ENCODE measurements at places on chromosomes 6 and 20. TPM values are rescaled to one million over a fixed set of nuclear protein-coding genes. Genes with fewer than 3 reads are reported as not detected.

- H3K4me1 ChIP-seq, result peaks cover 34% of the 10 kb centered on the region
- H3K36me3 ChIP-seq, result peaks cover 20% of the 10 kb centered on the region
- no peak for DNase-seq
- no peak overlapping the region for H3K4me3 ChIP-seq
These were observed 62.8 kb downstream of the SYNJ2 start for GRCh38 chr6:158044525-158044888.

DNA sequence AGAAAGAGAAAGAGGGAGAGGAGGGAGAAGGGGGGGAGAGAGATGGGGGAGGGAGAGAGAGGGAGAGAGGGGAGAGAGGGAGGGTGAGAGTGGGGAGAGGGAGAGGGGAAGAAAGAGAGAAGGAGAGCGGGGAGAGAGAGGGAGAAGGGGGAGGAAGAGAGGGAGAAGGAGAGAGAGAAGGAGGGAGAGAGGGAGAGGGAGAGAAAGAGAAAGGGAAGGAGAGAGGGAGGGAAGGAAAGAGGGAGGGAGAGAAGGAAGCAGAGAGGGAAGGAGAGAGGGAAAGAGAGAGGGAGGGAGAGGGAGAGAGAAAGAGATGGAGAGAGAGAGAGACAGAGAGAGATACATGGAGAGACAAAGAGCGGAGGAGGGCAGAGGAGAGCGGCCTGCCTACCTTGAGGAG lies 23.8 kb downstream of the GATA5 start:
- DNase-seq, result no peak
- no peak overlapping the region for H3K4me3 ChIP-seq
- H3K4me1 ChIP-seq, result peaks cover 13% of the 10 kb centered on the region
- H3K36me3 ChIP-seq, result no peaks in the 10 kb centered on the region
- no peak overlapping the region for H3K27ac ChIP-seq
- H3K27me3 ChIP-seq, result peaks cover 6% of the 10 kb centered on the region

DNA sequence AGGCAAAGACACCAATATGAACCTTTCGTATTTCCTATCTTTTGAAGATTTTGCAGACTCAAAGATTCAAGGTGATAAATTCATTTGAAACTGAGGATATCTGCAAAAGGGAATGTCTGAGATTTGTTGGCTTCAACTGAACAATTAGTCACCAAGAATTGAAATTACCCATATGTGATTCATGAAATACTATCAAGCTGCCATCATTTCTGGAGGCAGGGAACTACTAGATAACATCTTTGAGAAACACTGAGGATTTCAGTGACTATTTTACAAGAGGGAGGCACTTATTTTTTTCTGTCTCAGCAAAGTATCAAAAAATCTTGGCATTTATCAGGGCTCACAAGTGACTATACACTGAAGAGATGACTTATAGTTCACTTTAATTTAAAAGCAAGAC lies 39.8 kb upstream of the MMS22L start:
- no peak overlapping the region for H3K4me3 ChIP-seq
- no peaks in the 10 kb centered on the region for H3K36me3 ChIP-seq
- H3K4me1 ChIP-seq, result no peaks in the 10 kb centered on the region
- H3K27ac ChIP-seq, result no peak overlapping the region

- DNase-seq, result no peak
- H3K4me3 ChIP-seq, result peak overlapping the region; percentile 68
- peaks cover 8% of the 10 kb centered on the region for H3K36me3 ChIP-seq
- H3K27ac ChIP-seq, result no peak overlapping the region
These were observed 54.6 kb upstream of the POLR1H start for GRCh38 chr6:30006170-30007131.

WFDC6 gene
- total RNA-seq, result not detected

GRCh38 chr6:111270121-111270520 lies 182.8 kb downstream of the SLC16A10 start:
- H3K4me3 ChIP-seq, result no peak overlapping the region
- H3K27me3 ChIP-seq, result no peaks in the 10 kb centered on the region
- peaks cover 61% of the 10 kb centered on the region for H3K36me3 ChIP-seq
- no peak for DNase-seq

ARFGEF3 gene
- total RNA-seq, result 24.0 TPM

DNA sequence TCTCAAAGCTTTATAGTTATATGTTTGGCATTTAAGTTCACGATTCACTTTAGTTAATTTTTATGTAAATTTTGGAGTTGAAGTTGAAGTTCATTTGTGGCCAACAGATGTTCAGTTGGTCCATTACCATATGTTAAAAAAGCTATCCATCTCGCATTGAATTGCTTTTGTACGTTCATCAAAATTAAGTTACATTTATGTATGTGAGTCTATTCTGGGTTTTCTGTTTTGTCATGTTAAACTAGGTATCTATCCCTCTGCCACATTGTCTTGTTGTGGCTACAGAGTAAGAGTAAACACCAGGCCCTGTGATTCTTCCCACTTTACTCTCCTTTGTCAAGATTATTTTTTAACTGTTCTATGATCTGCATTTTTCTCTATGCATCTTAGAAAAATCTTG lies 237.3 kb downstream of the BMP2 start:
- no peaks in the 10 kb centered on the region for H3K27me3 ChIP-seq
- no peaks in the 10 kb centered on the region for H3K4me1 ChIP-seq
- DNase-seq, result no peak
- H3K4me3 ChIP-seq, result no peak overlapping the region

GRCh38 chr6:79697430-79697829 lies 66.3 kb downstream of the SH3BGRL2 start:
- peaks cover 16% of the 10 kb centered on the region for H3K4me1 ChIP-seq
- H3K27ac ChIP-seq, result no peak overlapping the region
- H3K36me3 ChIP-seq, result peaks cover 18% of the 10 kb centered on the region
- no peak for DNase-seq
- H3K4me3 ChIP-seq, result no peak overlapping the region

- H3K27me3 ChIP-seq, result no peaks in the 10 kb centered on the region
- no peaks in the 10 kb centered on the region for H3K4me1 ChIP-seq
- H3K4me3 ChIP-seq, result no peak overlapping the region
- no peaks in the 10 kb centered on the region for H3K36me3 ChIP-seq
- no peak for DNase-seq
These were observed 137.1 kb upstream of the OLIG3 start for GRCh38 chr6:137631323-137631722.

DNA sequence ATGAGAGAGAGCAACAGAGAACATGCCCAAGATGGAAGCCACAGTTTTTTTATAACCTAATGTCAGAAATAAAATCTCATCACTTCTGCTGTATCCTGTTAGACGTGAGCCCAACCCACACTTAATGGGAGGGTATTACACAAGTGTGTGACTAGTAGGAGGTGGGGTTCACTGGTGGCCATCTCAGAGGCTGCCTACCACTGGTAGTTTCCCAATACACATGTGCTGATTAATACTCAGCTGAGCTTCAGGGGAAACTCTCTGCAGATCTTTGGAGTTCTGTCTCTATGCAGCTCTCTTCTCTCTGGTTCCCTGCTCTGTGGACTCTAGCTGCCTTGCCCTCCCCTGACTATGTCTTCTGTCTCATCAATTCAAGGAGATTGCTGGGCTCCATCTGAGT lies 35.7 kb downstream of the CNBD2 start:
- DNase-seq, result no peak
- no peaks in the 10 kb centered on the region for H3K27me3 ChIP-seq
- H3K27ac ChIP-seq, result no peak overlapping the region
- H3K36me3 ChIP-seq, result peaks cover 3% of the 10 kb centered on the region
- no peak overlapping the region for H3K4me3 ChIP-seq

DNA sequence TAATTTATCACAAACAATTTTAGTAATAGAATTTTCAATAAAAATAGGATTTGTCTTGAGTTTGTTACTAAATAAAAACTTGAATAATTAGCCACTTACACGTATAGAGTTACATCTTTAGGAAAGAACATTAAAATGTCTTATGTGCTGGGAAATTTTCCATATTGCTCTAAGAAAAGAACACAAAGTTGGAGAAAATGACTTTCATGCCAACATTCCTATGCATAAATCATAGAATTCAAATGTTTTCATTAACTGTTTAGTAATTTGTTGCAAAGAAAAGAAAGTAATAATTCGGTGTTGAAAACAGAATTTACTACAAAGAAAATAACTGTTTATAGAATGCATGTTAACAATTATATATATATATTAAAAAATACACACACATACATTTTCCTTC lies 4.7 kb upstream of the TBC1D32 start:
- H3K4me3 ChIP-seq, result no peak overlapping the region
- no peak for DNase-seq
- peaks cover 8% of the 10 kb centered on the region for H3K4me1 ChIP-seq
- no peaks in the 10 kb centered on the region for H3K27me3 ChIP-seq
- H3K36me3 ChIP-seq, result no peaks in the 10 kb centered on the region

DNA sequence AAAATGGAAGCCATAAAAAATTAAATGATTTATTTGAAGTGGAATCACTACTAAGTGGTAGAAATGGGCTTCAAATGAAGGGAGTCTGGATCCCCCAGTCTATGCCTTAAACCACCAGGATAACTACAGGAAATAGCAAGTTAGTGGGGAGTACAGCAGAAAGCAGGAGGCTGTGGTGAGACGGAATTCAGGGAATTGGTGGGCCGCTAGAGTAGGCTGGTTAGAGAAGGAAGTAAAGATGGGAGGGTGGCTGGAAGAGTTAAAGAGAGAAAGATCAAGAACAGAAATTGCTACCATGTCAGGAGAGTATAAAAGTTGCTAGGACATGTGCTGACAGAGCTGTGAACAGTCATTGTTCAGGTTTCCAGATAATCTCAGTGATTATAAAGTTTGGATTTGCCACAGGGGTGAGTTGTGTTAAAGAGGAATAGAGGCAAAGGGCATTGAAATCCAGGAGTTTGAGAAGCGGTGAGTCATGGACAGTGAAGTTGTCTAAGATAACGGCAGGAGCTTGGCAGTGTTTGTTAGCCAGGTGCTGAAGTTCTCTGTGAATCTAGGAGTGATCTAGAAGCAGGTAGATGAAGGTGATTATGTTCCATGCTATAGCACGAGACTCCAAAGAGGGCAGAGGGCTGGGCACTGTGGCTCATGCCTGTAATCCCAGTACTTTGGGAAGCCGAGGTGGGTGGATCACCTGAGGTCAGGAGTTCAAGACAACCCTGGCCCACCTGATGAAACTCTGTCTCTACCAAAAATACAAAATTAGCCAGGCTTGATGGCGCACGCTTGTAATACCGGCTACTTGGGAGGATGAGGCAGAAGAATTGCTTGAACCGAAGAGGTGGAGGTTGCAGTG lies 13.7 kb upstream of the HINT3 start:
- no peaks in the 10 kb centered on the region for H3K27me3 ChIP-seq
- no peak for DNase-seq
- H3K4me3 ChIP-seq, result no peak overlapping the region
- H3K4me1 ChIP-seq, result peaks cover 16% of the 10 kb centered on the region
- peak overlapping the region; percentile 29 for H3K27ac ChIP-seq

DNA sequence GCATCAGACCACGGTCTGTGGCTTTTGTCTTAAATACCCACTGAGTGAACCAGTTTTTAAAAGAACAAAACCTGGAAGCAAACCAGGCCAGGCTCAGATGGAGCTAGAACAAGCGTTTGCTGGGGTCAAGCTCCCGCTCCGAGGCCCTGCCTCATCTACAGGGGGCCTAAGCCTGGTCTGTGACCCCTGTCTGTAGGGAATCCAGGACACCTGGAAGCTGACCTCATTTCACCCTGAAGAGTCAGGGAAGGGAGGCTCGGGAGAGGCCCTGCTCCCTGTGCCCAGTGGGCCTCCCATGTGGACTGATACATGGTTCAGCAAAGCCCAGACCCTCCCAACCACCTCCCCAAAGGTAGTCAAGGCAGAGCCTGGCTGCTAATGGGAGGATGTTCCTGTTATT lies 26.8 kb upstream of the DLGAP4 start:
- H3K27me3 ChIP-seq, result peaks cover 32% of the 10 kb centered on the region
- no peaks in the 10 kb centered on the region for H3K4me1 ChIP-seq
- no peak overlapping the region for H3K4me3 ChIP-seq
- DNase-seq, result peak; percentile 53
- no peaks in the 10 kb centered on the region for H3K36me3 ChIP-seq

FNDC11 gene
- total RNA-seq, result 0.52 TPM

- peaks cover 5% of the 10 kb centered on the region for H3K4me1 ChIP-seq
- no peak for DNase-seq
- H3K27ac ChIP-seq, result no peak overlapping the region
These were observed 65.5 kb upstream of the FYN start for GRCh38 chr6:111938710-111939109.

DNA sequence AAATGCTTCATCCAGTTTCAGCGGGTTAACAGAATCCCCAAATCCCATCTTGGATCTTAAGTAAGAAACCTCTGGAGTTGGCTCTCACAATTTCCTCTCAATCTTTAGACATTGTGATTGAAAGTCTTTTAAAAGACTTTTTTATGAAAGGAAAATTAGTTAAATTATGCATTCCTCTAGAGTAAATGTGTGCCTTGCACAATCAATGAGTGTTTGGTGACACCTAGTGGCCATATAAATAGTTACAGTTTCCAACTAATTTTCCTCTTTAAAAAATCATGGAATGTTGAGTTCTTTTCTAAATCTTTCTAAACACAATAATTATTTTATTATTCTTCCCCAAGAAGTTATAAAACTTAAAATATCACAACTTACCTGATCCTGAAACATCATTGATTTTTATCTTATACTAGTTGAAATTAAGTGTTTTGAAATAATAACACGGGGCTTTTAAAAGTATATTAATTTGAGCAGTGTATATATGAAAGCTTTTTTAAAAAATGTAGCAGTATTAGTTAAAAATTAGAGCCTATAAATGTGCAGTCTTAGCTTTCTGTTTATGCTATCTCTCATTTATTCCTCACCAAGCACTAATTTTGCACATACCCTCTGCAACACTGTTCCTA lies 66.4 kb downstream of the PKHD1 start:
- peaks cover 10% of the 10 kb centered on the region for H3K27me3 ChIP-seq
- H3K27ac ChIP-seq, result no peak overlapping the region
- no peak for DNase-seq
- H3K4me1 ChIP-seq, result no peaks in the 10 kb centered on the region
- H3K36me3 ChIP-seq, result no peaks in the 10 kb centered on the region
- no peak overlapping the region for H3K4me3 ChIP-seq

DEFB124 gene
- total RNA-seq, result not detected

ENPP4 gene
- total RNA-seq, result 4.9 TPM

DNA sequence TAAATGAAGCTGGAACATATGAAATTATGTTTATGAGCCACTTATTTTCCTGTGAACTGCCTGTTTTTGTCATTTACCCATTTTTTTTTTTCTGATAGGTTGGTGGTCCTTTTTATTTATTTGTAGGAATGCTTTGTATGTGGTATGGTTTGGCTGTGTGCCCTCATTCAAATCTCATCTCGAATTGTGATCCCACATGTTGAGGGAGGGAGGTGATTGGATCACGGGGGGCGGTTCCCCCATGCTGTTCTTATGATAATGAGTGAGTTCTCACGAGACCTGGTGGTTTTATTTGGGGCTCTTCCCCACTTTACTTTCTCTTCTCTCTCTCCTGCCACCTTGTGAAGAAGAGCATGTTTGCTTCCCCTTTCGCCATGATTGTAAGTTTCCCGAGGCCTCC lies 77.3 kb downstream of the CDH26 start:
- no peaks in the 10 kb centered on the region for H3K36me3 ChIP-seq
- H3K4me3 ChIP-seq, result no peak overlapping the region
- H3K27ac ChIP-seq, result no peak overlapping the region
- DNase-seq, result no peak

GRCh38 chr6:119196715-119197114 lies 118.3 kb upstream of the FAM184A start:
- peaks cover 14% of the 10 kb centered on the region for H3K4me1 ChIP-seq
- peaks cover 17% of the 10 kb centered on the region for H3K36me3 ChIP-seq
- DNase-seq, result no peak
- H3K27me3 ChIP-seq, result no peaks in the 10 kb centered on the region

TGM3 gene
- total RNA-seq, result 1.5 TPM
